ENCODE measurements at places on chromosomes 16 and 17. TPM values are rescaled to one million over a fixed set of nuclear protein-coding genes. Genes with fewer than 3 reads are reported as not detected.

TPSD1 gene
- 0.61 TPM for total RNA-seq

- peaks cover 16% of the 10 kb centered on the region for H3K36me3 ChIP-seq
- H3K27ac ChIP-seq: no peak overlapping the region
- H3K4me3 ChIP-seq: no peak overlapping the region
- H3K4me1 ChIP-seq: no peaks in the 10 kb centered on the region
- H3K27me3 ChIP-seq: no peaks in the 10 kb centered on the region
Measured at GRCh38 chr16:58010886-58011285, 9.7 kb downstream of the USB1 start.

DNA sequence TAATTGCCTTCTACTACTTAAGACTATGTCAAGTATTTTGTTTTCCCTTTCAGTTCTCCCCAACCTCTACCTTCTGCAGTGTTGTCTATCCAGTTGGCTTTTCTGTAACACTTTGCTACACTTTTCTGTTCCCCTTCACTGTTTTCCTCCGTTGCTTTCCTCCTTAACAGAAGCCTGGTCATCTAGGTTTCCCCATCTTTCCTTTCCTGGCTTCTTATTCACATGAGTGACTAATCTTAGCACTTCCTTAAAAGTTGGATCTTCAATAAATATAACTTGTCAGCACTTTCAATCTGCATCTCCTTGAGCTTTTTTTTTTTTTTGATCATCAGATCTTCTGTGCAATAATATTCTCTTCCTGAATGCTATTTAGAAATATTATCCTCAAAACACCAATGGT lies 2.8 kb upstream of the SLFN11 start:
- no peaks in the 10 kb centered on the region for H3K36me3 ChIP-seq
- DNase-seq: no peak
- peaks cover 4% of the 10 kb centered on the region for H3K27me3 ChIP-seq
- H3K27ac ChIP-seq: no peak overlapping the region

MFAP4 gene
- total RNA-seq: 18.0 TPM

- no peaks in the 10 kb centered on the region for H3K27me3 ChIP-seq
- no peak for DNase-seq
- no peaks in the 10 kb centered on the region for H3K36me3 ChIP-seq
- no peaks in the 10 kb centered on the region for H3K4me1 ChIP-seq
- H3K27ac ChIP-seq: no peak overlapping the region
Measured at GRCh38 chr16:3363793-3364192, 8.1 kb downstream of the OR2C1 start.

FBXO39 gene
- not detected for total RNA-seq

DNA sequence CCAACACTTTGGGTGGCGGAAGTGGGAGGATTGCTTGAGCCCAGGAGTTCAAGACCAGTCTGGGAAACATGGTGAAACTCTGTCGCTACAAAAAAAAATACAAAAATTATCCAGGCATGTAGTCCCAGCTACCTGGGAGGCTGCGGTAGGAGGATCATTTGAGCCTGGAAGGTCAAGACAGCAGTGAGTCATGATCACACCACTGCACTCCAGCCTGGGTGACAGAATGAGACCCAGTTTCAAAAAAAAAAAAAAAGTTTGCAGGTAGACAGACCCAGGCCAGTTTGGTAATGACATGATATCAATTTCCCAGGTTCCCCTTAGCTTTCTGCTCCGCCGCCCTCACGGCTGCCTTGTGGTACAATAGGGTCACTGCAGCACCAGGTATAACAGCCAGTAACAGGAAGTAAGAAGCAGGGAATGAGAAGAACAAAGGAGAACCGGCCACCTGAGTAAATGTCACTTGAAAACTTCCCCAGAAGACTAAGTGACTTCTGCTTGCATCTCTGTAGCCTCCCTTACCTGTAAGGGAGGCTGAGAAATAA lies 201.2 kb upstream of the HSBP1 start:
- H3K4me1 ChIP-seq: no peaks in the 10 kb centered on the region
- no peaks in the 10 kb centered on the region for H3K36me3 ChIP-seq
- no peaks in the 10 kb centered on the region for H3K27me3 ChIP-seq
- no peak overlapping the region for H3K27ac ChIP-seq
- H3K4me3 ChIP-seq: no peak overlapping the region
- no peak for DNase-seq

CDH5 gene
- 5.2 TPM for total RNA-seq

DNA sequence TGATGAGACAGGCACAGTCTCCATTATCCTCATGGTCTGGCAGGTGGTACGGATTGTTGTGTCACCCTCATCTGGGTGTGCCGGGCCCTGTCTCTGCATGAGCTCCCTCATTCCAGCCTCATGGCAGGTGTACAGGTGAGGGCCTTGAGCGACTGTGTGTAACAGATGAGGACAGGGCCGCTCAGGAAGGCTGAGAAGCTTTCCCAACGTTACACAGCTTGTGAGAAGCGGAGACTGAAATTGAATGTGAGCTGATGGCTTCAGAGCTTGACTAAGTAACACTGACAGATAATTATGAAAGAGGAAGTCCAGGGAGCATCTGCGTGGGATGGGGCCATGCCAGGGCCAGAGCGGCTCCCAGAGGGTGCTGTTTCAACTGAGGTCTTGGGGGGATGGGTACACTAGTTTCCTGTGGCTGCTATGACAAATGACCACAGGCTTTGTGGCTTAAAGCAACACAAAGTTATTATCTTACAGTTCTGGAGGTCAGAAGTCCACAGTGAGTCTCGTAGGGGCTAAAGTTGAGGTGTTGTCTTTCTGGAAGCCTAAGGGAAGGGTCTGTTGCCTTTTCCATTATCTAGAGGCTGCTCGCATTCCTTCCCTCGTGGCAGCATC lies 36.7 kb downstream of the CMIP start:
- H3K4me3 ChIP-seq: no peak overlapping the region
- no peak overlapping the region for H3K27ac ChIP-seq
- no peaks in the 10 kb centered on the region for H3K36me3 ChIP-seq
- DNase-seq: peak; percentile 66
- no peaks in the 10 kb centered on the region for H3K27me3 ChIP-seq

DNA sequence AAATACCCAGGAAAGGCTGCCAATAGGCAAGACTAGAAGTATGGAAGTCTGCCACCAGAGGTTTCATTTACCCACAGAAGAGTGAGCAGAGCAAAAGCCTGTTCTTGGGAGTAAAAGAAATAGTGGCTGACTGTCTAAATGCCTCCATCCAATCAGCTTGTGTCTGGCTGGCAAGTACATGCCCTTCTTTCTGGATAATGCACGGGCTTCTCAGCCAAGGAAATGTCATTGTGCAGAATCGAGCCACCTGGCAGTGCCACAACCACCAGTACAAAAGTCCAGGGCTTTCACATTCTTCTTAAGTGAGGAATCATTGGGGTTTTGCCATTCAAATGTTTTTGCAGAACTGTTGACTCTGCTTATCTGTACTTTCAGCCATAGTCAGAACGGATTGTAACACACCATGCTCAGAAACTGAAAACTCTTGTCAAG lies 10.1 kb upstream of the ERCC4 start:
- peak; percentile 93 for DNase-seq
- peak overlapping the region; percentile 93 for H3K27ac ChIP-seq
- no peak overlapping the region for H3K4me3 ChIP-seq
- H3K27me3 ChIP-seq: no peaks in the 10 kb centered on the region
- H3K4me1 ChIP-seq: peaks cover 14% of the 10 kb centered on the region
- no peaks in the 10 kb centered on the region for H3K36me3 ChIP-seq

DNA sequence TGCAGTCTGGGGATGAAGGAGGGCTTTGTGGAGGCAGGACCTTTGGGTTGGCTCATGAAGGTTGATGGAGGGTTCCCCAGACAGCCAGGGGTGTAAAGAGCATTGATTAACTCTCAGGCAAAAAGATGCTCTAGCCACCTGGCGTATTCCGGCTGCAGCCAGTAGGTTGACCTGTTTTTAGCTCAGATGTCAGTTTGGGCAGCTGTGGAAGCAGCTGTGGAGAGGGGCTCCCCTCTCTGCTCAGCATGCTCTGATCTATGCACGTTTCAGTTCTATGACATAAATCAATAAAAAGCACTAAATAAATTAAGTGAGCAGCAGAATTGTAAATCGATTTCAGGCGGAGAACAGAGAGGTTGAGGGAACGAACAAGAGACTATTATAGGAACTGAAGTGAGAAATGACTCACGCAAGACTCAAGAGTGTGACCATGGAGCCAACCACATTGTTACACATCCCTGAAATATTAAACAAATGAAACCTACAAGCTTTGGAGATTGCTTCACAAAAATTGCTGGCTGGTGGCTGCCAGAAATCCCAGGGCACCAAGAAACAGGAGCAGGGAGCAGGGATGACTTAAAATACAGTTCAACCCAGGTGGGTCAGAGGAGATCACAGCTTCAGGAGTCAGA lies 111.9 kb downstream of the GSG1L start:
- no peak overlapping the region for H3K27ac ChIP-seq
- H3K36me3 ChIP-seq: no peaks in the 10 kb centered on the region

Data from pancreas (tissue), 10 donors.